ENCODE measurements at places on chromosomes 13 and 19.

GRCh38 chr13:25803641-25804040 lies 248.2 kb downstream of the SHISA2 start:
- DNase-seq, result no peak

- DNase-seq, result no peak
These were observed 240.6 kb downstream of the GGACT start for GRCh38 chr13:100347968-100348367.

GRCh38 chr13:30194906-30195305 lies 112.4 kb downstream of the KATNAL1 start:
- DNase-seq, result no peak

GRCh38 chr13:28318496-28318895 lies 176.4 kb downstream of the FLT1 start:
- no peak for DNase-seq

GRCh38 chr13:73341748-73342147 lies 282.9 kb downstream of the KLF5 start:
- no peak for DNase-seq

DNA sequence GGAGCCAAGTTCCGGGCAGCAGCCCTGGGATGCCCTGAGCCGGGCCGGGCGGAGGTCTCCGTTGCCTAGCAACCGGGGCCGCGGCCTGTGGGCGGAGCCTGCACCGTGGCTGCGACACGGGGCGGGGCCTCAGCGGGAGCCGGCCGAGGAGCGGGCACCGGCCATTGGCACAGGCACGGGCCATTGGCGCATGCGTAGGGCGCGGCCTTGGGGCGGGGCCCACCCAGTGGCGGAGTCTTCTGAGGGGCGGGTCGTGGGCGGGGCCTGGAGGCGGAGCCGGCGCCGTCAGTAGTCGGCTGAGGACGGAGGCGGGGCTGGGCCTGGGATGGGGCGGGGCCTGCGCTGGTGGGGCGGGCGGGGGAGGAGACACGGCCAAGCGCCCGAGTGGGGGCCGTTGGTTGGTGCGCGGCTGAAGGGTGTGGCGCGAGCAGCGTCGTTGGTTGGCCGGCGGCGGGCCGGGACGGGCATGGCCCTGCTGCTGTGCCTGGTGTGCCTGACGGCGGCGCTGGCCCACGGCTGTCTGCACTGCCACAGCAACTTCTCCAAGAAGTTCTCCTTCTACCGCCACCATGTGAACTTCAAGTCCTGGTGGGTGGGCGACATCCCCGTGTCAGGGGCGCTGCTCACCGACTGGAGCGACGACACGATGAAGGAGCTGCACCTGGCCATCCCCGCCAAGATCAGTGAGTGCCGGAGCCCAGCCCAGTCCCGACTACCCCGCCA lies at the start of gene IZUMO4:
IZUMO4 (plus strand) TSS at position 436 of the 723 bp plus-strand sequence; CDS start at position 467, 31 bp downstream.
- DNase-seq, result peak; percentile 95

- no peak for DNase-seq
These were observed 24.5 kb upstream of the CXCL17 start for GRCh38 chr19:42467183-42467760.

GRCh38 chr19:14782626-14783409 lies 4.5 kb upstream of the ADGRE2 start:
- DNase-seq, result no peak

- DNase-seq, result peak; percentile 76
These were observed 781 bp downstream of the QPCTL start for GRCh38 chr19:45693106-45693788.

GRCh38 chr13:46088821-46089562 lies 15.8 kb downstream of the CPB2 start:
- no peak for DNase-seq

DNA sequence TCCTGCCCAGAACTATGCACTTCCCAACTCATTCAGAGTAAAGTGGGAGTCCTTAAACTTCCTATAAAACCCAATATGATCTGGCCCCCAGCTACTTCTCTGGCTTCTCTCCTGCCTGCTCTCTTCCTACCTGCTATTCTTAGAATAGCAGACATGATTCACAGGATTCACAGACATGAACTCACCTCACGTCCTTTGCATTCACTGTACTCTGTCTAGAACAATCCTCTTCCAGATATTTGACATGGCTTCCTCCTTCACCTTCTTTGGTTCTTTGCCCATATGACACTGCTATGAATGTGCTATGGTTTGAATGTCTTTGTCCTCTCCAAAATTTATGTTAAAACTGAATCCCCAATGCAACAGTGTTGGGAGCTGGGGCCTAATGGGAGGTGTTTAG lies 154.9 kb downstream of the UGGT2 start:
- DNase-seq, result no peak

GRCh38 chr19:3868770-3869456 lies at the start of gene ZFR2:
TSS of gene ZFR2 (minus strand) at chr19:3869038. CDS start at chr19:3869017, 21 bp downstream.
- no peak for DNase-seq

GRCh38 chr19:6425732-6426620 lies 1.4 kb upstream of the KHSRP start:
- DNase-seq, result no peak

- no peak for DNase-seq
These were observed 683.4 kb upstream of the ARGLU1 start for GRCh38 chr13:107251341-107251740.

DNA sequence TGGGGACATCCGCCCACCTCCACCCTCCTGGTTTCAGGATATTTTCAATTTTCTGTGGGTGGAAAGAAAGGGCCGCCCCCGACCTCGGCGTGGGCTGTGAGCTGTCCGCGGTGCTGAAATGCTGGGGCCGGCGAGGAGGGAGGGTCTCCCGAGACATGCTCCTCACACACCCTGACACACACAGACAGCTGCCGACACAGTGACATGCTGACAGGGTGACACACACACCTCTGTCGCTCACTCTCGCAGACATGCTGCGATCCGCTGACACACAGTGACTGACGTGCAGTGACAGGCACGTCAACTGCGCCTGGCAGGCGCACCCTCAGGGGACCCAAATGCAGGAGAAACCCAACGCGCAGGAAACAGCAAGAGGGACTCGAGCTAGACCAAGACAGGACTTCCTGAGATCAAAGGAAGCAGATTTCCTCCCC lies 25.1 kb upstream of the MEIS3 start:
- no peak for DNase-seq

DNA sequence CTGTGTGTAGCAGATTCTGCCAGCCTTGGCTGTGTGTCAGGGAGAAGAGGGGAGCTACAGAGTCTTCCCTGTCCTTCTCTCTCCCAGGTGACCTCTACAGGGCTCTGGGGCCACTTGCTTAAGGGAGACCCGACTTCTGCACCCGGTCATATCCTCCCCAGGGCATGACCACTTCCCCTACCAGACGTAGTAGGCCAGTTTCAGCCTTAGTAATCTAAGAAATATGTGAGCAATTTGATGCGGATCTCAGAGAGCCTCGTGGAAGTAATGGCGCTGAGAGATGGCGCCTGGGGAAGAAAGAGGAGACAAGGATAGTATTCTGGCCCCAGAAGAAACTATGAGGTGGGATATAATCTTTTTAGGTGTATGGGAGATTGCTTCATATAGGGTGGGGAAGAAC lies 41.9 kb downstream of the NFIX start:
- no peak for DNase-seq

DNA sequence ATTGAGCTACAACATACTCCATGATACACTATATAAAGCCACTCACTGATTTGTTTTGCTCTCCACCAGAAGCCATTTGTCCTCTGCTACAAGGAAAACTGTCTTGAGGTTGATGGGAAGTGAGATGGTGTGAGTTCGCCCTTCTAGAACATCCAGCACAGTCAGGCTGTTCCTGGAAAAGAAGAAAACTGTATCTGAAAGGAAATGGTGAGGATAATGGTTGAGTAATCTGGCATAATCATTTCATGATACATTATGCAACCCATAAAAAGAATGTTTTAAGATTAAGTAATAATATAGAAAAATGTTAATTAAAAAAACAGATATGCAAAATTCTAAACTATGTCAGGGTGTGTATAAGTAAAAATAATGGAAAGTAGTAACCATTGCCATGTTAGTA lies 233.9 kb downstream of the RGCC start:
- DNase-seq, result no peak

DNA sequence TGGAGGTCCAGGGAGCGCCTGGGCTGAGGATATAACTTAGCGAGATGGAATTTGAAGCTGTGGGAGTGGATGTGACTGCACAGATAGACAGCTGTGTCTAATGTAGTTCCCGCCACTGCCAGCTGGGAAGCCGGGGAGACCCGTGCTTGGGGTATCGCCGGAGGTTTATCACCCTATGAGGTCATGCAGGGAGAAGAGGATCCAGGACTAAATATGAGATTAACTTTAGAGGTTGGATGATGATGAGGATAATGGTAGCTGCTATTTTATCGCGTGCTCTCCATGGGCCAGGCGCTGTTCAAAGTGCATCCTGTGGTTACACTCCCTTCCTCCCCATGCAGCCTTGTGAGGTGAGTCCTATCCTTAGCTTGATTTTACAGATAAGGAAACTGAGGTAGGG lies 19.9 kb downstream of the SSC5D start:
- DNase-seq, result no peak

GRCh38 chr13:46598140-46598819 lies 45.3 kb downstream of the LRCH1 start:
- no peak for DNase-seq

GRCh38 chr13:46387064-46387851 lies at the start of gene RUBCNL:
TSS of gene RUBCNL (minus strand) at chr13:46387252. CDS start at chr13:46372475, 14,777 bp downstream.
- peak; percentile 58 for DNase-seq

GRCh38 chr13:49669735-49670309 lies 21.5 kb downstream of the EBPL start:
- DNase-seq, result no peak

DNA sequence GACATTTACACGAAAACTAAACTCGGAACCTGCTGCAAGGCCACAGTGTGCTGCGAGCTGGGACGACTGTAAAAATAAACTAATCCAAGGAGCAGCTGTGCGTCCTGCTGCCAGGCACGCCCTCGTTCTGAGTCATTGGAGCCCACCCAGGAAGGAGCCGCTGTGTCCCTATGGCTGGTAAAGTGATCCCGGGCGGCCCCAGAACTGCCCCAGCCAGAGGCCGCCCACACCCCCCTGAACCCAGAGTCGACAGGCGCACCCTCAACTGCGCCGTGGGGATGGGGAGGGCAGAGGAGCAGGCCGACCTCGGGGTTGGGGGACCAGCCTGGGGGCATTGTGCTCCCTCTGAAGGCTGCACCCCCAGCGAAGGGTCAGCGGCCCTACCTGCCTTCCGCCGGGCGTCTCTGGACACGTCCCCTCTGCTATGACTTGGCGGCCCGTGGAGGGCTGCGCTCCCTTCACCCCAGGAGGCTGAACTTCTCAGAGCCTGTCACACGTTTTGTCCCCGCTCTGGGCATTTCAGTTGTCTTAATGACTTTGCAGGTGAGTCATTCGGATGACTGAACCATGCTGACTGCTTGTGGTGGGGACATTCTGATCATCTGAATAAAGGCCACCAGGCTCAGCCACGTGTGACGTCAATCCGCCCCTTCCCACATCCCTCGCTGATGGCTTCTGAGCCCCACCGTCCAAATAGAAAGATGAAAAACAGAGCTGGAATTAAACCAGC lies 42.7 kb downstream of the ADPRHL1 start:
- DNase-seq, result peak; percentile 56

GRCh38 chr19:2976609-2977000 lies 759 bp upstream of the TLE6 start:
- DNase-seq, result no peak
